ENCODE measurements at places on chromosomes 7 and 10.

- peak; percentile 13 for DNase-seq
Observed at GRCh38 chr10:70542565-70542938, 60.0 kb downstream of the PRF1 start.

DNA sequence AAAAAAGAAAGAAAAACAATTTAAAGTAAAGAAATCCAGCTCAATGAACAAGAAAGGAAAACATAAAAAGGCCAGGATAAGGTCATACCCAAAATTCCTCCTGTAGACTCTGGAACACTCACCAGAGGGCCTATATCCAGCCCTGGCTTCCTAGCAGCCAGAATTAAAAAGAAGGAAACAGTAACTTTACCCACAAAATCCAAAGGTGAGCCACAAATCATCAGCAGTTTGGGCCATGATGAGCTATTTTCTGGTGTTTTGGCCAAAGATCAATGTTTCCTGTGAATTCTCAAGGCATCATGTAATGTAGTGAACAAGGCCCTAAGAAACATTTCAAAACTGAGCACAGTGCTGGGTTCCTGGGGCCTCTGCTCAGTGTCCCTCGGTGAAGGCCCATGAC, 87.8 kb downstream of the LARP4B start:
- DNase-seq = peak; percentile 10

DNA sequence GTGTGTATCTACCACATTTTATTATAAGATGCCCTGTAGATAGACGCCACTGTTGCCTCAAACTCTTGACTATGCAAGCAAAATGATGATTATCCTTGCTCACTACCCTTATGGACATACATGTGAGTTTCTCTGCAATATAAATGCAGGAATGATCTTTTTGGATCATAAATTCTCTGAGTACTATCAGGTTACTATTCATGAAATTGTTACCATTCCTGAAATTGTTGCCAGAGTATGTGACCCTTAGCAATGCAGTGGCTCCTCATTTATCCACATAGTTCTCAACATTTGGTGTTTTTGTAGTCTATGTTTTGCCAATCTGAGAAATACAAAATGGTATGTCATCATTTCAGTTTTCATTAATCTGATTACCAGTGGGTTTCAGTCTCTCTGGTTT, 166.2 kb upstream of the FAM3C start:
- peak; percentile 7 for DNase-seq

DNA sequence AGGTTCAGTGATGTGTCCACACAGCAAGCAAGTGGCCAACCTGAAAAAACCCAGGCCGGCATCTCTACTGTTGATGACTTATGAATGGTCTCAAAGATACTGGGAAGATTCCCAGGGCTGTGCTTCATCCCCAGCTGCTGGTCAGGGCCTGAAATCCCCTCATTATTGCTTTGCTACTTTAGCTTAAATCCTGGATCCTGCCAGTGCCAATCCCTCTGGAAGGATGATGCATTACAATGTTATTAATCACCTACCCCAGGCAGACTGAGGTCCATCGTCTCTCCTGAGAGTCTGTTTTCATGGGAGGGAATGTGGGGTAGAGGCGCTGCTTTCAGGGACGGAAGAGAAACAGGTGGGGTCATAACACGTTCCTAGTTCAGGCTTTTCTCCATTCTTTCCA, 371.6 kb downstream of the RPS24 start:
- peak; percentile 49 for DNase-seq

- DNase-seq = no peak
Observed at GRCh38 chr10:27535317-27535716, 31.2 kb downstream of the RAB18 start.

DNA sequence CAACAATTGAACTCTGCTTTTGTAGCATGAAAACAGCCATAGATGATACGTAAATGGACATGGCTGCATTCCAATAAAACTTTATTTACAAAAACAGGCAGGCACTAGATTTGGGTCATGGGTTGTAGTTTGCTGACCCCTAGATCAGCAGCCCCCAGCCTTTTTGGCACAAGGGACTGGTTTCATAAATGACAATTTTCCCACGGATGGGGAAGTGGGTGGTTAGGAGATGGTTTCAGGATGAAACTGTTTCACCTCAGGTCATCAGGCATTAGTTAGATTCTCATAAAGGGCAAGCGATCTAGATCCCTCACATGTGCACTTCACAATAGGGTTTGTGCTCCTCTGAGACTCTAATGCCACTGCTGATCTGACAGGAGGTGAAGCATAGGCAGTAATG, 16.5 kb upstream of the ANK3 start:
- DNase-seq = no peak

- peak; percentile 60 for DNase-seq
Observed at GRCh38 chr10:35639728-35640401, 2.2 kb downstream of the FZD8 start.

- DNase-seq = no peak
Observed at GRCh38 chr7:123639631-123640030, 16.0 kb upstream of the LMOD2 start.

GRCh38 chr10:132138133-132138532, 48.6 kb upstream of the DPYSL4 start:
- DNase-seq = no peak

DNA sequence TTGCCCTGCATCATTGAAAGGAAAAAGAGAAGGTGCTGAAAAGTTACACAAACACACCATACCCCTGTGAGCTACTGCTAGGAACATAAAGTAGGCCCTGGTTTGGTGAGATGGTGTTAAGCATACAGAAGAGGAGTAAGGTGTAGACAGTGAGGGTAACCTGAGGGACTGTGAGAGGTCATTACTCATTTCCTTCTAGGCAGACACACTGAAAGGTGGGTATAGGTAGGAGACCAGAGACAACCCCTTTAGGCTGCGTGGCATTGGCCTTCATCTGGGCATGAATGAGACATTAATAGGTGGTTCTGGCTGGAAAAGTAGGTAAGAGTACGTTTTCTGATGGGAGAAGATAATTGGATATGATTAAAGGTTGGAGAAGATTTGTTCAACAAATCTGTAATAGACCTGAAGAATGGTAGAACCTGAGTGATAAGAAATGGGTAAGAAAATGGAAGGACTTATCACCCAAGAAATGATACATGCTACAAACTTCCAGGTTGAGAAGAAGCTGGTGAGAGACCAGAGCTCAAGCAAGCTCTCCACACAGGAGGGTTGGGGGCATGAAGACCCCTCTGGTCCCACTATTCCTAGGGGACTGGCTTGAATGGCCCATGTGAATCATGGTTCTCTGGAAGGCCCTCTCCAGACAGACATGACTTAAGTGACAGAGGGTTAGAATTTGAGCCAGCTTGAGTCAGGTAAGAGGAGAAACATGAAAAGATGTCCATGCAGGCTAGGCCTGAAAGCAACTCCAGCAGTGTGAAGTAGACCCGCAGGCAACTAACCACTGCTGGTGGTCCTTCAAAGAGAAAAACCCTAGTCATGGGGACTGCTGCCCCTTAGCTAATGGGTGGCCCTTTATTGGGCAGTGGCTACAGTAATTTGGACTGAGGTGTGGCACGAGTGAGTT, 3.8 kb downstream of the COMTD1 start:
- no peak for DNase-seq

- peak; percentile 89 for DNase-seq
Observed at GRCh38 chr10:33155720-33156638, 178.5 kb downstream of the NRP1 start.

DNA sequence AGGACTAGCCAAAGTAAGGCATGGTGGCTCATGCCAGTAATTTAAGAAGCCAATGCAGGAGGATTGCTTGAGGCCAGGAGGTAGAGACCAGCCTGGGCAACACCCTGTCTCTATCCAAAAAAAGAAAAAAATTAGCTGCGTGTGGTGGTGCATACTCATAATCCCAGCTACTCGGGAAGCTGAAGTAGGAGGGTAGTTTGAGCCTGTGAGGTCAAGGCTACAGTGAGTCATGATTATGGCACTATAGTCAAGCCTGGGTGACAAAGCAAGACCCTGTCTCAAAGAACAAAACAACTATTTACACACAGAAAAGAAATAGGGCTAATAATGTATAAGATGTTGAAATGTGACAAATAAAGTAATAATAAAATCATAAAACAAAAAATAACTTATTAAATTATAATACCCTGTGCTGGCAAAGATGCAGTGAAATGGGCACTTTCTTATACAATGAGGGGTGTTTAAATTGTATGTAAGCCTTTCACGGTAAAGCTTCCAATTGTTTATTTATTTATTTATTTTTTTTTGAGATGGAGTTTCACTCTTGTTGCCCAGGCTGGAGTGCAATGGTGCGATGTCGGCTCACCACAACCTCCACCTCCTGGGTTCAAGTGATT, 175.2 kb downstream of the TPST1 start:
- peak; percentile 74 for DNase-seq

- no peak for DNase-seq
Observed at GRCh38 chr10:28906934-28907333, 229.6 kb downstream of the BAMBI start.

- DNase-seq = no peak
Observed at GRCh38 chr7:35908331-35909216, 107.7 kb downstream of the SEPTIN7 start.

DNA sequence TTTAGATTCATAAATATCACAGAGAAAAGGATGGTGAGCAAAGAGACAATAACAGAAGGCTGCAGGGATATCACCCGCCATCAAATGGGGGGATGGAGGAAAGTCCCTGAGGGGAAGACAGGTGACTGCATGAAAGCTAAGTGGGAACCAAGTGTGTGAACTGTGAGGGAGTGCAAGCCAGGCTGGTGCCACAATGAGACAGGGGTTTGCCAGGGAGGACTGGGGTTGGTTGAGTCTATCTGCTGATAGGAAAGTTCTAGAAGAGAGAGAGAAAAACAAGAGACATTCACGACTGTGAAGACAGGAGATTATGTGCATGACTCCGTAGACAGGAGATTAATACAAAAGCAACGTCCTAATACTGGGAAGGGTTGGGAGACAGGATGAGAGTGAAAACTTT, 376.4 kb downstream of the PARD3 start:
- DNase-seq = peak; percentile 1

DNA sequence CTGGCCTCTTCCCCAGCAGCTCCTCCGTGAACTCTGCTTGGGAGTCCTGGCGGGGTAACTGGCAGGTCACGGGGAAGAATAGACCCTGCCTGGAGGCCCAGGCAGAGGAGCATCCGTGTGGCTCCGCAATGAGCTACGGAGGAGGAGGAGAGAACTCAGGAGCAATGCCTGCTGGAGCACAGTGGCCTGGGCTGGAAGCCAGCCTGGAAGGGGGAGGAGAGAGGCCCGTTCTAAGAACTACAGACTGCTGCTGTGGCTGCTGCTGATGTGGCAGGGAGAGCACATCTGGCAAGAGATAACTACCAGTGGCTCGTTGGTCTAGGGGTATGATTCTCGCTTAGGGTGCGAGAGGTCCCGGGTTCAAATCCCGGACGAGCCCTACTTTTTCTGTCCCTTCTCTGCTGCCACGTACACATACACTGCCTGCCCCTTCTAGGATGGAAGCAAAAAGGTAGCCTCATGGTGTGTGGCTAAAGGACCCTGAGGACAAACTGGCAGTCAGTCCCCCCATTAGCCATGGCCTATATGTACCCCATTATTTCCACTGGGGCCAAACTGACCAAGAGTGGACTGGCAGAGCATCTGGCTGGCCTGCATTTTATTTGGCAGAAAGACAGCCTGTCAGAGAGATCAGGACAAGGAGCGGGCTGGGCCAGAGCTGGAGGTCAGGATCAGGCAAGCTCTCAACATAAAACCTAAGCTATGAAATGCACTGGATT, 7.7 kb upstream of the OPN1SW start:
- peak; percentile 75 for DNase-seq

- DNase-seq = peak; percentile 8
Observed at GRCh38 chr7:23811540-23811939, 101.5 kb downstream of the STK31 start.

- DNase-seq = no peak
Observed at GRCh38 chr7:77532247-77532646, 4.8 kb upstream of the PTPN12 start.

DNA sequence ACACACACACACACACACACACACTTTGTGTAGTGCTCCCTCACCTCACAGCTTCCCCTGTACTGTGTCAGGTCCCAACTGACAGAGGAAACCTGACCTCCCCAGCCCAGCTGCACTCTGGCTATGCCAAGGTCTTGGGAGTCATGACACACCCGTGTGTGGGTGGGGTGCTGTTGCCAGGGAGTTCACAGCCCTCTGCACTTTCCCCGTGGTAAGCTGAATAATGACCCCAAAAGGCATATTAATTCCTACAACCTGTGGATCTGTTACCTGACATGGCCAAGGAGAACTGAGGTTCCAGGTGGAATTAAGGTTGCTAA, 8.9 kb upstream of the NANOS1 start:
- DNase-seq = peak; percentile 77

DNA sequence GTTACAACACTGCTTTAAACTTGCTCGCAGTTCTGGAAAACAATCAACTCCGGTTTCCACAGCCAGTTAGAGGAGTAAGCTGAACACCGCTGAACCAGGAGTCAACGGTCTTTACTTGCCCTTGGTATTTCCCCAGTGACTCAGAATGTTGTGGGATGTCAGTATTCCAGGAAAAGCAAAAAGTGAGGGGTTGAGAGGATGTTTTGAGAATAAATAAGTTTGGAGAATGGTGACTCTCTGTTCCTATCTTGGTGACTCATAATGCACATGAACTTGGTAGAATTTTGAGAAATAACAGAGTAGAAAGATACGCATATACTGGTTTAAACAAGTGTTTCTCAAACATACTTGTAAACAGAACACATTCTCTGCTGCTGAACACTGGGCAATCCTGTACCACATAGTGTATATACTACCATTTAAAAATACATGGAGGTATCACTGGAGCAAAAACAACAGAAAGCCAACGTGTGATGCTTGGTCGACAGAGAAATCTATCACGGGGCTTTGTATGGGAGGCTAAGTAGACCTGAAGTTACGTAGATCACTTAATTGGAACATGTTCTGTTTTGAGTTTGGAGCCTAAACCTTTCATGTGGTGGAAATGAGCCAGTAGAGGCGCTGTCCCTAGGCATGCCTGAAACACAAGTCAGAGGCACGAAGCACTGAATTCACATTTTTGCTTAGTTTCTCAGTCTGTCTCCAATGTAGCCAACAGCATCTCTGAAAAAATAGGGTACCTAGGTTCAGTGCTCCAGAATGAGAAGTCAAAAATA, 534.3 kb downstream of the PARD3 start:
- peak; percentile 95 for DNase-seq

DNA sequence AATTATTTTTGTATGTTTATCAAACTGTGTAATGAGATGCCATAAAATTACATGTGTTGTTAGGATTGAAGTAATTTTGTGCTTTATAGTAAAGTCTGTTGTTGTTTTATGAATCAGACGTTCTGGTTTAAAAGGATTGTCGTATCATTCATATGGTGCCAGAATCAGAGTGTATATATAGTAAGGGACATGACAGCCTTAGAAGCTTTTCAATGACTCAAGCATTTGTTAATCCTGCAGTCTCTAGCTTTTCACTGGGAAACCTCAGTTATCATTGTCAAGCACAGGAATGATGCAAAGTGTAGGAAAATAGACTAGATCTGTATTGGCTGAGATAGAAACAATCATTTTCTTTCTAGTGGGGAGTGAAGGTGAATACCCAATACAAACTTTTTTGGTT, 57.5 kb downstream of the TRRAP start:
- peak; percentile 42 for DNase-seq

DNA sequence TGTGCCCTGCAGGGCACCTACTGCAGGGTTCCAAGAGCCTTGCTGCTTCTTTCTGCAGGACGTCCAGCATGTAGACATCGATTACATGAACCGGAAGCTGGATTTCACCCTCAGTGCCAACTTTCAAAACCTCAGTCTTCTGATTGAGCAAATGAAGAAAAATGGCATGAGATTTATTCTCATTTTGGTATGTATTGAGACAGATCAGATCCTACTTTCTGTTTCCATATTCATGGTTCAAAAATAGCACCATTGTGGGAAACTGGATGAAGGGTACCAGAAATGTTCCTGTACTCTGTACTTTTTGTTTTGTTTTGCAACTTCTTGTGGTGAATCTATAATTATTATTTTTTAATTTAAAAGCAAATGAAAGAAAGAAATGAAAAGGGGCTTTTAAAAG, 64.1 kb downstream of the MGAM2 start:
- no peak for DNase-seq

Measured in GM23248 (cell line).